ENCODE measurements at places on chromosomes 7 and 10.

DNA sequence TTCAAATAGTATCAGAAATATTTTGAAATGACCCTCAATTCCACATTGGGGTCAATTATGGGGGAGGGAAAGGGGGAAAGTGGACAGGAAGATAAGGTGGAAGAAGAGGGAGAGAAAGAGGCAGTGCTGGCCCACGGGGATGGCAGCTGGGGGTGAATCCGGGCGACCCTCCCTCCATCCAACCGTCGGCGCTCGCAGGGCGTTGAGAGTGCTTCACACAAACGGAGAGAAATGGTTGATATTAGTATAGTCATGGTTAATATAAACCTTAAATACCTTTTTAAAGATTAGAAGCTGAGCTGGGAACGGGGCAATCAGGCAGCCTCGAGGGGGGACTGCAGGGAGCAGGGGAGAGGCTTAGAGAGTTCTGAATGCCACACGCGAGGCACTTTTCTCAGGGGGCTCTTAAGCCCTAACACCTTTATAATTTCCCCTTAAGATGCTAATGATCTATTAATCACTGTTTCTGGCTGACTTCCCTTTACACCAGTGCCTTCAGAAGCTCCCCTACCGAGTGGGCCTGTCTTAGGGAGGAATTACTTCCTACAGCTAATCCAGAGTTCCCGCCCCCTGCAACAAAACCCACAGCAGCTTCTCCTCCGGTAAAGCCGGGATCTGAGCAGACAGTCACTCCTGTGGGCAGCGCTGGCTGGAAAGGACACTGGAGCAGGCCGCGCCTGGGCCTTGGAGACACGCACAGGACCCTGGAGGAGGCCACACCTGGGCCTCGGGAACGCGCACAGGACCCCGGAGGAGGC, 39.5 kb downstream of the PRKAG2 start:
- no peak for DNase-seq

DNA sequence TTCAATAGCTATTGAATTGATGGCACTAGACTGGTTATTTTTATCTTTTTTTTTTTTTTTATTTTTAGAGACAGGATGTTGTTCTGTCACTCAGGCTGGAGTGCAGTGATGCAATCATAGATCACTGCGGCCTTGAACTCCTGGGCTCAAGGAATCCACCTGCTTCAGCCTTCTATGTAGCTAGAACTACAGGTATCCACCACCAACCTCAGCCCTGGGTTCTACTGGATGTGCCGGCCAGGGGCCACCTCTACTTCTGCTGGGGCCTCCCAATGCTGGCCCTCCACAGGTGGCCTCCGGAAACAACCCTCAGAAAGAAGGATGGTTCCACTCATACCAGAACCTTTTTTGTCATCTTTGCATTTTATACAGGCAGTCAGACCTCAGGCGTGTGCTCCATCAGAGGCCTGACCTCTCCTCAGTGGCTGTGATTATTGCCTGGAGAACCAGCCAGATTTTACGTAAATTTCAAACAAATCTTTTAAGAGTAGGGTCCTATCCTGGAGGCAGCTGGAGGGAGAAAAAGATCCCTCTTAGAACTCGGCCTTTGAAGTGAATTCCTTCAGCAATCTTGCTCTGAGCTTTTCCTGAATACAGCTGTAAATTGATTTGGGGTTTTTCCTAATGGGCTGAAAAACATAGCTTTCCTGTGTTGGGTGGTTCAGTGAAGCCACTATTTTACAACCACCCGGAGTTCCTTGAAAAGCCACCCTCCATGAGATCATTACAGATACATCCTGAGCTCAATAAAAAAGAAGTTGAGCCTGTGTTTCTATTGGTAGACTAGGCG, 110.0 kb downstream of the SPAG6 start:
- no peak for DNase-seq

DNA sequence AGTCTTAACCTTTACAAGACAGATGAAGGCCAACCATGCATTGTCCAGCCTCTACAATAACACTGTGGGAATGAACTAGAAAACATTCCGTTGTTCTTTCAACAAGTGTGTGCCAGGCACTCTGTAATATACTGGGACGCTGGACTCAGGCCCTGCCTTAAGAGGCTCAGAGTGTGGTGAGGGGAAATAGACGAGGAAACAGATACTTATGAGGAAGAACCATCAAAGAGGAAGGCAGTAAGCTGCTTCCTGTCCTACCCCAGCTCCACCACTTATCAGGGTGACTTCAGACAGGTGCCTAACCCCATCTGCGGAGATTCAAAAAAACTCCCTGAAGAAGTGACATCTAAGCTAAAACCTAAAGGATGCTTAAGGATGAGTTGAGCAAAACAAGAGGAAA, 8.9 kb upstream of the TRIM8 start:
- DNase-seq: peak; percentile 28

DNA sequence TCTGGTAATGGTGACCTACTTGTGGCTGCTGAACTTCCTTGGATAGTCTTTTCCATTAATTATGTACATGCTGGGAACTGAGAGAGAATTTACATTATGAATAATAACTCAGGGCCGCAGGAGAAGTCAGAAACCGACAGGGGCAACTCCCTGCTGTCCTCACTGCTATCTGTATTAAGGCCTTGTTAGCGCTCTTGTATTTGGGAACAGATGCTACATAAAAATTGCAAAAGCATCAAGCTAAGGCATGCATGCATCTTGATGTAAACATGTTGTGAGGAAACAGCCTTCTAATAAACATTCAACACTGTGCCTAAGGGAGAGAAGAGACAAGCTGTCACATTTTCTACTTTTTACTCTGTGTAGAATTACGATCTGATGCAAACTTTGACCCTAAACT, 158.4 kb downstream of the PARD3 start:
- DNase-seq: no peak

GRCh38 chr10:77974396-77975074, 48.0 kb upstream of the DLG5 start:
- DNase-seq: no peak

DNA sequence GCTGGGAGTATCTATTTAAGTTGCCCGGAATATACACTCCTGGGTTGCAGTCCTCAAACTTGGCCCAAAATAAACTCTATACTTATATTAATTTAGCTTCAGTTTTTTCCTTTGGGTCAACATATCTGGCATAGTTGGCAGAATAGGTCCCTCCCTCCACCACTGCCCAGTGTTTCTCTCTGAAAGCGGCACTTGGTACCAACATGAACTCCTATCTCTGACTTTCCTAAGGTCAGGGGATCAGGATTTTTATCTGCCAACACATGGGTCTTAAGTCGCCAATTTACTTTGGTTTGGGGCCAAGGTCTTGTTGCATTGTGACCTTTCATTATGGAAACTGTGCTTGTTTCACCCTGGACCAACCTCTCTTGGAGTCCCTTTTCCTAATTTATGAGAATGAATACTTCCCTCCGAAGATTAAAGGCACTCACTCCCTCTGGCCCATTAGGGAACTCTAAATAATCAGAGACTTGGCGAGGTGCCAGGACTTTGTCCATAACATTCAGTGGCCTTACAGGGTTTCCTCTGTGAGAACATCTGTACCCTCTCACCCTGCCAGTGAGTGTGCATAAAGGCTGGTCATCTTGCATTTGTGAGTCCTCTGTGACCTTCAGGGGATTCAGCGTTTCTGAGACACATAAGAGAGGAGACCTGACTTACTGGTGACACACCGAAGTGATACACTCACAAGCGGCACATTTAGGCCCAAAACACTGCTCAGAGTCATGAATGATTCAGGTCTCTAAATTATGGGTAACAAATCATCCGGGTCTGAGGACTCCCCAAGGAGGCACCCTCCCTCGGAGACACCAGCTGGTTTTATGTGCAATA, 19.7 kb upstream of the FKBP9 start:
- DNase-seq: no peak

DNA sequence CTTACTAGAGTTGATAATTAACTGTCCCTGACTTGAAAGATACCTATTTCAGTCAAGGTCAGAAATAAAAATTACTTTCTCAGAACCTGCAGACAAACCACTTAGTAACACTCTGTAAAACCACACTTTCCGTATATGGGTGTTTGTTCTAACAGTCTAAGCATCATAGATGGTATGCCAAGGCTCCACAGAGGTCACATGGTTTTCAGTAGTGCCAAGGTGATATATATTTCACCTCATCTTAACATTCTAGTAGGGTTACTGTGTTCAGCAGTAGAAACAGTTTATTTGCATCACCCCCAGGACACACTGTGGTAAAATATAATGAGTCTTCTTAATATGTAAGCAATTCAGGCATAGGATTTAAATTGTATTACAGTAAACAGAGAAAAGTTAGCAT, 61.5 kb downstream of the KCND2 start:
- no peak for DNase-seq

GRCh38 chr7:80833289-80834268, 85.3 kb downstream of the SEMA3C start:
- DNase-seq: no peak

DNA sequence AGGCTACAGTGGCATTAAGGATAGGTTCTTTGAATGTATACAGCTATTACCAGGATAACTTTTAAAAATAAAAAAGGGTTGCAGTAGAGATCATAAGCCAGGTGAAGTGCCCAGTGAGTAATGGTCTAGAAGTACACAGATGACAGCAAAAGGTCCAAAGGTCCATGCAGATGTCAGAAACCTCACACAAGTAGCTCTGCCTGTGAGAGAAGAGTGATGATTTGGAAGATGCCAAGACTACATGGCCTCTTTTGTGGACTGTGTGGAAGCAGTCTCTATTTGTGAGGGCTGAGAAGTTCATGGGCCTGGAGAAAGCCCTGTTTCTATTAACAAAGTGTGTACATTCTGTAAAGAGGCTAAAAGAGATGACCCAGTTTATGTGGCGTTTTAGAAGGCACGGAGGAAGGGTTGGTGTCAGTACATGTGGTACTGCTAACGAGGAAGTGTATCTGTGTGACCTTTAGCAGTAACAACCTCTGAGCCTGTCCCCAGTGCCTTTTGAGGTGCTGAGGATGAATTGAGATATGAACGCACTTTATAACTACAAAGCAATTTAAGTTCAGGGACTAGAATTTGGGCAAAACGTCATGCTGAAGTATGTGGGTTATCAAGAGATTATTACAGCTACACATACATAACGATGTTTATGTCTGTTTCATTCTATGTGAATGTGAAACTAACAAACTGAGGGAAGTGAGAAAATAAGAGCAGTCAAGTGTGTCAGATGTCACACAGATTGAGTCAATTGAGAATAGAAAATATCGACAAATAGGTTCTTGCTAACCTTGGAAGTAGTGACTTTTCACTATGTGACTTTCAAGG, 7.6 kb downstream of the CYCS start:
- no peak for DNase-seq

DNA sequence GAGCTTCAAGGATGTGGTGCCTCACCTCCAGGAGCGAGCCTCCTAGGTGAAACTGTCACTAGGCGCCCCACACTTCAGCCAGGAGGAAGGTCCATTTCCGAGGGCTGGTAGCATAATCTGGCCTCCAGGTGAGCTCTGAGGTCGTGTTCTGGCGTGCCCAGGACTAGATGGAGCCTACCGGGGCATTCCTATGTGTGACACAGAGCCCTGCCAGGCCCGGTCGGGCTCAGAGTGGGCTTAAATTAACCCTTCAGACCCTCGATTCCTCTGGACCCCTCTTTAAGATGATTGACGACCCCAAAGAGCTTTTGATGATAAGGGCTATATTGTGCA, 233.1 kb downstream of the EBF3 start:
- DNase-seq: no peak

DNA sequence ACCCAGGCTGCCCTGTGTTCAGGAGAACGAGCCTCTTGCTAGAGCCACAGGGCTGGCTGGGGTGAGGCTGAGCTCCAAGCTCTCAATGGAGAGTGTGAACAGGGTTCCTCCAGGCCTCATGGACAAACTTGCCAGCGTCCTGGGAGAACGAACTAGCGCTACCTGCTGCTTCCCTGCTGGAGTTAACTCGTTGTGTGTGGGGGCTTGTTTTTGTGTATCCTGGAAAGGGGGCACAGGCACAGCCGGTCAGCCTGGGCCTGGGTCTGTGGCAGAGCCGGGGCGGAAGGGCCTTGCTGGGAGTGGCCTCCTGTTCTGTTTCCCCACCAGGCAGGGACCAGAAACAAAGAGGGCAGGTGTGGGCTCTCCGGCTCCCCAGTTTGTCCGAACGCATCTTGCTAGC, 259.2 kb downstream of the DNAJB6 start:
- no peak for DNase-seq

GRCh38 chr7:114487174-114487573, 72.6 kb downstream of the FOXP2 start:
- DNase-seq: no peak

GRCh38 chr7:44998153-44998871, 1.7 kb upstream of the CCM2 start:
- no peak for DNase-seq

DNA sequence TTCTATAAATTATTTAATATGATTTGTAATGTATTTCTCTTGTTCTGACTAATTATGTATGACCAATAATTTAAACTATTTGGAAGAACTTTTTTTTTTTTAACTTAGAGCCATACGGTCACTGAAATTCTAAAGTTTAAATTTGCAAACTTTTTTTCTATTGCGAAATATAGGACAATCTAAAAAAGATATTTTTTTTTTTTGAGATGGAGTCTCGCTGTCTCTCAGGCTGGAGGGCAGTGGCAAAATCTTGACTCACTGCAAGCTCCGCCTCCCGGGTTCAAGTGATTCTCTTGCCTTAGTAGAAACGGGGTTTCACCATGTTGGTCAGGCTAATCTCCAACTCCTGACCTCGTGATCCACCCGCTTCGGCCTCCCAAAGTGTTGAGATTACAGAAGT, 130.5 kb downstream of the CPED1 start:
- no peak for DNase-seq

DNA sequence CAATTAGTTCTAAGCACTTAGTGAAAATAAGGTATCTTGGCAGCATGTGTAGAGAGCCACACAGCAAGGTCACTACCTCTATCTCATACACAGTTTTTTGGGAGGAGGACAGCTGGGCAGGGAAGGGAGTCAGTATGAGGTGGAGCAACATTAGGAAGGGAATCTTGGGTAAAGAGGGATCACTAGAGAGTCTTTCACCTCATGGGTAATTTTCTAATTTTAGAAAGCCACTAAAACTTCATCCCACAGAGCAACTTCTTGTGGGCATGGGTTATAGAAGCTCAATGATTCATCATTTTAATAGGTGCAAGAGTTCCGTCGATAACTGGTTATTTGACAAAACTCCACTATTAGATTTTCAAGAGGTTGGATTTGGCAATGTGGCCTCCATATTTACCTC, 2.5 kb downstream of the NRAP start:
- DNase-seq: no peak

GRCh38 chr10:33196710-33197491, 137.6 kb downstream of the NRP1 start:
- DNase-seq: no peak

- DNase-seq: no peak
Measured at GRCh38 chr7:50785346-50785745, 2.6 kb upstream of the GRB10 start.

- DNase-seq: no peak
Measured at GRCh38 chr10:128031216-128031615, 95.0 kb downstream of the MKI67 start.

GRCh38 chr10:77591238-77591880, 46.2 kb downstream of the KCNMA1 start:
- DNase-seq: no peak
